ENCODE measurements at places on chromosomes 12 and 14.

- DNase-seq = no peak
Observed at GRCh38 chr14:87097015-87097414, 896.0 kb downstream of the GALC start.

DNA sequence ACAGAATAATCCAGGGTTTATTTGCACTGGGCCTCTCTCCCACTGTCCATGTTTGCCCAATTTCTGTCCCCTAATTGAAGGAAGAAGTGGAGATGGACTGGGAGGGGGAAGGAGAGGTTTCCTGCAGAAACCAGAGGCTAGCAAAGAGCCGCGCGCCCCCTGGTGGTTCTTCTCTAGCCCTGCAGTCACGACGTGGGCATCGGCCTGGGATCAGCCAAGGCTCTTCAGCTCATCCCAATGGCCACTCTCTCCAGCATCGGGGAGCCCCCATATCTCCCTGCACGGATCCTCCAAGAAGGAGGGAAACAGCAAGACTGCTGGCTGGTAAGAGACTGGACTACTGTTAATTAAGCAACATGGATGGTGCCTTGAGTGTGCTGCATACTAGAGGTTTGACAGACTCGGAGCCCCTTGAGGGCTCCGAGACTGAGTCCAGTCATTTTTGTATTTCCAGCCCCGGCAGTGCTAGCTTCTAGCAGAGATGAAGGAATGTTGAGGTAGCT lies 18.7 kb downstream of the ZBTB39 start:
- peak; percentile 61 for DNase-seq

DNA sequence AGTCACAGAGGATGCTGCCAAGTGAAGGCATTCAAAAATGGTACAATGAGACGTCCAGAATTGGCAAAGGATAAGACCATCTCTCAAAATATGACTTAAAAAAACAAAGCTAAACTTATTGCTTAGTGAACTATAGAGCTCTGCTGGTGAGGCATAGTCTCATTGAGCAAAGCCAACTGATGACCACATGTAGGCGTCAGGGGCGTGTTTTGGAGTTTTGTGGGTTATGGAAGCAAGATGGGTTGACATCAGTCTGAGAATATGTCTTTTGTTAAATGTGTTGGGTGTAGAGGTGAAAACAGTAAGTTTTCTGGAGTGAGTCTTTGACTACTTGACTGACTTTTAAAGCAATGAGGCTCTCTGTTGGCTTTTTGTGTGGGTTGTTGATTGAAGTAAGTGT lies 47.2 kb downstream of the ATL1 start:
- no peak for DNase-seq

DNA sequence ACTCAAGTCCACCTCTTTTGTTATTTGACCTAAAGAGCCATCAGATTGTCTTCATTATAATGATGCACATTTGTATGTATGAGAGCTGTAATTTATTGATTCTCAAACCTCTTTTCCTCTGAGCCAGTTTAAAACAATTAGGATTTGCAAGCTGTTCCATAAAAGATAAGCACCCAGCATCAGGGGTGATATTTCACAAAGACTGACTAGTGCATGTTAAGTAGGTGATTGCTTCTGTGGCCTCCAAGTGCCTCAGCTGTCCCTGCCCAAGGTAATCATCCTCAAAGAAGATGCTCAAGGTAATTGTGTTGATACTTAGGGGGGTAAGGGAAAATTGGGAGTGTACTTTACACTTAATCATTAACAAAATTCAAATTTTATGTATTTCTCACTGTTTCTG lies 18.2 kb downstream of the CEP128 start:
- no peak for DNase-seq

- DNase-seq = no peak
Observed at GRCh38 chr12:28568118-28568517, 377.9 kb downstream of the CCDC91 start.

GRCh38 chr12:47397664-47398281 lies 308.1 kb downstream of the RPAP3 start:
- peak; percentile 52 for DNase-seq

- DNase-seq = no peak
Observed at GRCh38 chr14:95897280-95897679, 20.6 kb downstream of the TUNAR start.

GRCh38 chr14:97200245-97200644 lies 403.1 kb downstream of the VRK1 start:
- no peak for DNase-seq

GRCh38 chr12:26791301-26791791 lies 41.6 kb downstream of the ITPR2 start:
- DNase-seq = no peak

DNA sequence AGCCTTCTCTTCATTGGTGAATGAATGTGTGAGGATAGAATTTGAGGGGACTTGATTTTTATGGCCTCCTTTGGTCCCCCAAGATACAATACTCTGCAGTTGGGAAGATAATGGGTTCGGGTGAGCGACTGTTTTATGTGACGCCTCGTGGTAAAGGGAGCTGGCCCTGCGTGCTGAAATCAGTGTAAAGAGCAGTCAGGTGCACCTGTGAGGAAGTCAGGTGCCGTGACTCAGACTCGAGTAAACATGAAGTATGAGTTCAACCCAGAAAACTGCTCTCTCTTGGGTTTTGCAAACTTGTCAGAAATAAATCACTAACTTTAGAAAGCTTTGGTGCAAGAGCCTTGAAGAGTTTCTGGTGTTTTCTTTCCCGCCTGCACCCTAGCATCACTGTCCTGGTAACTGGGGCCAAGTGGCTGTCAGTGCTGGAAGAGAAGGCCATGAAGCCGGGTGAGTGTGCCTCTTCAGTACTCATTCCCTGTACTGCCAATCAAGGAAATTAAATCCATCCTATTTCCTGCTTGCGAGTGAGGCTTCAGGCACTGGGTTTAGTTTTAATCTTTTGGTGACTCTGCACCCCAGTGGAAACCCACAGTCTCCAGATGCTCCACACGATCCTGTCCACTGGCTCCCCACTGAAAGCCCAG lies 59.2 kb downstream of the AACS start:
- DNase-seq = no peak

- peak; percentile 25 for DNase-seq
Observed at GRCh38 chr12:10562306-10562933, 51.0 kb downstream of the MAGOHB start.

GRCh38 chr14:99565383-99565782 lies 38.6 kb downstream of the CCDC85C start:
- no peak for DNase-seq

- no peak for DNase-seq
Observed at GRCh38 chr12:4579305-4580102, 17.5 kb downstream of the DYRK4 start.

DNA sequence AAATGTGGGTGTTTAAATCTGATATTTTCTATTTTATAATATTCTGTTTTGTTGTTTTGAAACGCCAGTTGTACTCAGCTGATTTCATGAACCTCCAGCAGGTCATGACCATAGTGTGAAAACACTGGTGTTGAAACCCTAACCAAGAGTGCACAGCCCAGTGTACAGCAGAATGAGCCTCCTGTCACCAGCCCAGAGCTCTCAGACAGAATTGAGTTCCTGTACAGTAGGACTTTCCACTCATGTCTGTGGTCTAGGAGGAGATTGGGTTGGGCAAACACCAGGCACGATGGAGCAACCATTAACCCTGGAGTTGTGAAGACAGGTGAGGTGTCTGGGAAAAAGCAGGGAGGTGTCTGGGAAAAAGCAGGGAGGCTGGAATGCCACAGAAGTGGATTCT lies 908.8 kb downstream of the VRK1 start:
- no peak for DNase-seq

DNA sequence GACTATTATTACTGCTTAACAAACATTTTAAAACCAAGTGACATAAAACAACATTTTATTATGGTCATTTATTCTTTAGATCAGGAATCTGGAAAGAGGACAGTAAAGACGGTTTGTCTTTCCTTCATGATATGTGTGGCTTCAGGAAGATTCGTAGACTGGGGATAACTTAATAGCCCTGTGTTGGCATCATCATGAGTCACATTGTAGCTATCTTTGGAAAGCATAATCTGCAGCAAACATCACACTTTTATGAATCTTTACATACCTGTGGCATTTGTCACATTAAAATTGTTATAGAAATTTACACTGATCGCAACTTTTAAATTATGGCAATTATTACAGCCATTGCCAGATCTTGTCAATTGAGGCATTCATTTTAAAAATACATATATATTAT lies 397.1 kb downstream of the NOVA1 start:
- DNase-seq = no peak

DNA sequence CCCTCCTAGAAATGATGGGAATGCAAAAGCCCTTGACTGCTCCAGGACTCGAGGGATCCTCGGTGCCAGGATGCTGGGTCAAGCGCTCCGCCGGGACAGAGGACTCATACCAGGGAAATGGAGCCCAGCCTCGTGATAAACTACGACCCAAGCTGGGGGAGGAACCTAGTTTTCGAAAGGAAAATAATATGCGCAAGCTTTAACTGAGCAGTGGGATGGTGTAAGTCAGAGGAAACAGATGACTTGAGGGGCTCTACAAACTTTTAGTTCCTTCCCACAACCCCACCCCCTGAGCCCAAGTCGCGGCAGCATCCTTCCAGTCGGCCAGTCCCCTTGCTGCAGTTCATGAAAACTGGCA lies 654 bp upstream of the SUPT16H start:
- no peak for DNase-seq

- no peak for DNase-seq
Observed at GRCh38 chr12:22268406-22268805, 66.1 kb downstream of the ST8SIA1 start.

DNA sequence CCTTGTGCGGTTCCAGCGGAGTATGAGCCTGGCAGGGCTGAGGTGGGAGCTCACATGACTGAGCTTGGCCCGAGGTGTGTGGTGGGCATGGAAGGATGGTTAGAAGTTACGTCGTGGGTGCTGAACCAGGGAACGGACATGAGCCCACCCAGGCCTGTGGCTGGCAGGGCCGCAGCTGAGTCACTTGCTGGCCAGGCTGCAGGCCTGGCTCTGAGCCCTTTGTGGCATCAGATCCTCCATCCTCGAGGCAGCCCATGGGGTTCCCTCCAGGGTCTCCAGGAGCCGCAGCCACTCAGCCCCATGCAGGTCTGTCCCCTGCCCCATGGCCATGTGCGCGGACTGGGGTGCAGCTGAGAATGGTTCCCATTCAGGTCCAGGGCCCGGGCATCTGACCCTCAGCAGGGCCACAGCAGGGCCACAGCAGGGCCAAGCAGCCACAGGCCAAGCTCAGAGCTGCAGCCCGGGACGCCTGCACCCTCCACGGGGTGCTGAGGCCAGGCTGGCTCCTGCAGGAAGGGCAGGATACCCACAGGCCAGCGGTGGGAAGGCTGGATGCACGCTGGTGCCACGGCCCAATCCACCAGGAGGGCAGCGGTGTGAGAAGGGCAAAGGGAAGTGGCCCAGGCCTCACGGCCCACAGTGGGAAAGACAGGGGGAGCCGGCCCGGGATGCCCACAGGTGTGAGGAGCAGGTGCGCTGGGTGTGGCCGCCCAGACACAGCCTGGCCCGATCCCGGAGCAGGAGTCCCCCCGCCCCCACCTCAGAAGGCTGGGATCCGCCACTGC lies 26.3 kb upstream of the ULK1 start:
- no peak for DNase-seq

DNA sequence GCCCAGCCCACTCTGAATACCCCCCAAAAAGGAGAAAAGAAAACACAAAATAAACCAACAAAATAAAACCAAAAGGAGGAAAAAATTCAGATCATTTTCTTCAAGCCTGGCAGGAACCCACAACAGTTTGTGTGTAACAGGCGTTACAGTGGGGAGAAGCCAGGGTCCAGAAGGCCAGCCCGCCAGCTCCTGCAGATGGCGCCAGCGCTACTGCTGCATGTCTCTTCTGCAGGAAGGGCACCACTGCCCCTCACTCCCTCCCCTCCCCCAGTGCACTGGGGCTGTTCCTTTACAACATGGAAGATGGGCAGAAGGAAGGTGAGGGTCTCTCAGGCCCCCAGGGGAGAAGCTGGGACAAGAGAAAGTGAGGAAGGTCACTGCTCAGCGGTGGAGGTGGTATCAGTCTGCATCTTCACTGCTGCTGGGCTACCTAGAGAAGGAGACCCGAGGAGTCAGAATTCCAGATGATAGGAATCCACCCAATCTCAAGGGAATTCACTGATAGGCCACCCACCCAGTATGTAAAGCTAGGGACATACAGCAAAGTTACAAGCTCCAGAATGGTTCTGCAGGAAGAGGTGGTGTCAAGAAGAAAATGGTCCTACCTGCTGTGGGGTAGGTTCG lies 2.3 kb upstream of the NOP2 start:
- DNase-seq = peak; percentile 16

DNA sequence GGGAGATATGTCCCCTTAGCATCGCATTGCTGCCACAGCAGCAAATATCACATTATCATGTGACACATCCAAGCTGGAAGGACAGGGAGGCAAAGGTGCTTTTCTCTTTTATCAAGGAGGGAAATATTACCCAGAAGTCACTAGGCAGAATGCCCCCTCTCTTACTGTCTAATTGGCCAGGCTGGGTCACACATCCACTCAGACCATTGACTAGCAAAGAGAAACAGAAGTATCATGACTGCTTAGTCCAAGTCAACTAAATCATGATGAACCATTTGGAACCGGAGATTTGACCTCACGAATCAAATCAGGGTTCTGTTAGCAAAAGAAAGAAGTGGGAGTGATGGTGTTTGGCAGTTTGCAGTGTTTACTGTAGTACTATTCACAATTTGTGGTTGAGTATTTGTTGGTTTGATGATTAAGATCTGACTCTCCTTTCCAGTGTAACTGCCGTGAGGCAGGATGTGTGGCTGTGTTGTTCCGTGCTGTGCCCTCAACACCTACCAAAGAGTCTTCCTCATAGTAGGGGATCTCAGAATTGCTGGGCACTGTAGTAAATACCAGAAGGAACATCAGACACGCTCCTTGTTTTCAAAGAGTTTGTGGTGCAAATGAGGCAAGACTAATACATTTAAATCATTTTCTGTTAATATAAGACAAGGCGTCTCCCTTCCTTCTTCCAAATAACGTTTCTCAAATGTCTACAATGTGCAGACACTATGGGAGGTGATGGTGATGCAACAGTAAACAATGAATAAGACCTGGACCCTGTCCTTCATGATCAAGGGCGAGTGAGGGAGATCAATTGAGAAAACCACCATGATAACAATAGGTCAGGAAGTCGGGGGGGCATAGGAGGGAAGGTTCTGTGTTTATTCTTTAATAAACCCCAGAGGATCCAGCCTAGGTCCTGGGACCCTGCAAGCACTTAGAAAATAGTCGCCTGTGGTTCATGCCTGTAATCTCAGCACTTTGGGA lies 194.4 kb upstream of the CRY1 start:
- no peak for DNase-seq
